ENCODE measurements at places on chromosomes 5 and 9. TPM values are rescaled to one million over a fixed set of nuclear protein-coding genes. Genes with fewer than 3 reads are reported as not detected.

DNA sequence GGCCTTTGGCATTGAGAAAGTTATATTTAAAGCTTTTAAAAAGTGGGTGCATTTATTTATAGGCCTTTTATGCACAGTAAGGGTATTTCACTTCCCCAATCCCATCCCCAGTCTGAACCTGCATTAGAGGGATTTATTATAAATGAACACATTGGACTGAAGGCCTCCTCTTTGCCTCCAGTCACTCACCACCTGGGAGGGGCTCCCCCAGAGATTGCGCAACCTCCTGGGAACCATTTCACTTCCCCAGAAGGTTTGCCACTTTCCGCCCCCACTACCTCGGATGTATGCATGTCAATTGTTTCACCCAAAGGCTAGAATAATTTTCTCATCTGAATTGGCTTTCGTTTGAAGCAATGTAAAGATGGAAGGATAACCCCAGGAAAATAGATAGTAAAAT lies 29.8 kb upstream of the VCAN start:
- no peak for DNase-seq

- DNase-seq = no peak
Measured at GRCh38 chr9:124180557-124180956, 77.2 kb upstream of the NEK6 start.

- DNase-seq = no peak
Measured at GRCh38 chr9:89277043-89277442, 34.0 kb upstream of the CKS2 start.

- no peak for DNase-seq
Measured at GRCh38 chr5:81397176-81397575, 3.2 kb upstream of the ACOT12 start.

DNA sequence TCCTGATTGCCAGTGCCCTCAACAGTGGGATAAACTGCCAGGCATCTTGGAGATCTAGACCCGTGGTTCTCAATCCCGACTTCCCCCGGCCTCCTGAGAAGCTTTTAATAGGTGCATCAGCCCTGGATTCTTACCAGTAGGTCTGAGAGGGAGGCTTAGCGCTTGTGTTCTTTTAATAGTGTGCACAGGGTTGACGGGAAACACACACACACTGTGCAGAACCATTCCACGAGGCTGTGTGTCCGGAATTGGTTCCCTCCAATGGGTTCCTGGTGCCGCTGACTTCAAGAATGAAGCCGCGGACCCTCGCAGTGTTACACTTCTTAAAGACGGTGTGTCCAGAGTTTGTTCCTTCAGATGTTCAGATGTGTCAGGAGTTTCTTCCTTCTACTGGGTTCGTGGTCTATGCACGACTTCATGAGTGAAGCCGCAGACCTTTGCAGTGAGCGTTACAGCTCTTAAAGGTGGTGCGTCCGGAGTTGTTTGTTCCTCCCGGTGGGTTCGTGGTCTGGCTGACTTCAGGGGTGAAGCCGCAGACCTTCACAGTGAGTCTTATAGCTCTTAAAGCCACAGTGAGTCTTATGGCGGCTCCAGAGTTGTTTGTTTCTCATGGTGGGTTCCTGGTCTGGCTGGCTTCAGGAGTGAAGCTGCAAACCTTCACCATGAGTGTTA lies 46.6 kb upstream of the PRSS3 start:
- no peak for DNase-seq

Gene LHX2
- total RNA-seq = not detected

Gene DAB2
- 195 TPM for total RNA-seq

Gene THG1L
- 15.6 TPM for total RNA-seq

Gene SHISAL2B
- not detected for total RNA-seq

Measured in osteocyte (in vitro differentiated cells).